ENCODE measurements at places on chromosomes 7 and 10. TPM values are rescaled to one million over a fixed set of nuclear protein-coding genes. Genes with fewer than 3 reads are reported as not detected.

DNA sequence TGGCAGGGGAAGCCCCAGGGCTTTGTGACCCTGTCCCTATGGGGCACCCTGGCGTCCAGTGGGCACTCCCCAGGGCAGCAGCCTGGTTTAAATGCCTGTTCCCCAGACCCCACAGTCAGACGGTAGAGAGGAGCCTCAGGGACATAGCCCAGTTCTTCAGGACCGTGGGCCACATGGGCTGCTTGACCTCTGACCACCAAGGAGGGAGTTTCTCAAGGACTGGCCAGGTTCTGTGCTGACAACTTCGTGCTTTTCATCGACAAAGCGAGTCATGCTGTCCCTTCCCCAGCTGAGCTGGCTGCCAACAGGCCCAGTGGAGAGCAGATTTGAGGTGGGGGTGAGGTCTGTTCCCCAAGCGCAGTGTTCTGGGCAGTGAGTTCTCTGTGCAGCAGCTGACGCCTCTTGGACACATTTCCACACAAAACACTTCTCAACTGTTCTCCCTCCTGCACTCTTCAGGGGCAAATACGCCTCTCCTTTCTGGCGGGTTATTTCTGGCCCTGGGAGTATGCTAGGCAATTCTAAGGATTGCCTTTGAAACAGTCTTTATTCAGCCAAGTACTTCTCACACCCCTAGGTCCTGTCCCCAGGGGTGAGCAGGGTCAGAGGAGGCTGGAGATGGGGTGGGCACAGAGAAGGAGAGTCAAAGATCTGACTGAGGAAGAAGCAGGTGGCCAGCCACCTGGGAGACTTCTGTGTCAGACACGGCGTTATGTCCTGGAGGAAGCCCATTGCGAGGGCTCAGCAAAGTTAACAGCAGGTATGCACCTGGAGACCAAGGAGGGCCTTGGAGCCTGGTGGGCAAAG is 57.3 kb upstream of the CAMK2B start:
- H3K36me3 ChIP-seq, result peaks cover 62% of the 10 kb centered on the region
- no peak overlapping the region for H3K27ac ChIP-seq
- no peak for DNase-seq

DNA sequence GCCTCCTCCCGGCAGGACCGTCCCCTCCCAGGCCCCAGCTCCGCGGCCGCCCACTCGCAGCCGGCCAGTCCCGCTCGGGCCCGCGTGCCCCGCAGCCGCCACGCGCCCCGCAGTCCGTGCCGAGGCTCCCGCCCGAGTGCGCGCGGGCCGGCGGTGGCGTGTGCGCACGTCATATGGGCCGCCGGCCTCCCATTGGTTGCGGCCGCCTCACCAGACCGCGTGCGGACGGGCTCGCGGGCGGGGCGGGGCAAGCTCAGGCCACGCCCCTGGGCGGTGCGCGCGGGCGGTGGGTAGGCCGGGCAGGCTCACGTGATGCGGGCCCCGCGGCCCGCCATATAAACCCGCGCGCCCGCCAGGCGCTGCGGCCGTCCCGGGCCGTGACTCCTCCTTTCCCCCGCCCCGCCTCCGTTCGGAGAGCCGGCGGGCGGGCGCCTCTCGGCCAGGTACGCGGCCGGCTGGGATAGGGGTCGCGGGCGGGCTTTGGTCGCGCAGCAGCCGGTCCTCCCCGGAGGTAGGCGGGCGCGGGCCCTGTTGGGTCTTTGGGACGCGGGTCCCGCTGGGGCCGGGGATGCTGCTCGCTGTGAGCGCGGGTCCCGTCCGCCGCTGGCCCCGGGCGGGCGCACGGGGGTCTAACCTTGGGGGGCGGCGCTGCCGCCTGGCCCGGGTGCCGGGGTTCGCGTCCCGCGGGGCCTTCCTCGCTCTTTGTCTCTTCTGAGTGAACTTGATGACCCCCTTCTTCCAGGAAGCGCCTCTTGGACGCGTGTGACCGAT is at the start of gene INSIG1:
INSIG1 (plus strand) TSS at position 362 of the 771 bp plus-strand sequence; CDS start at position 770, 408 bp downstream.
- peak within 1 kb of the TSS; percentile 91 for H3K4me3 ChIP-seq
- H3K36me3 ChIP-seq, result peaks cover 18% of the 10 kb centered on the region
- DNase-seq, result peak; percentile 94

Gene NXPH1
- total RNA-seq, result not detected

Gene NPSR1
- total RNA-seq, result not detected

DNA sequence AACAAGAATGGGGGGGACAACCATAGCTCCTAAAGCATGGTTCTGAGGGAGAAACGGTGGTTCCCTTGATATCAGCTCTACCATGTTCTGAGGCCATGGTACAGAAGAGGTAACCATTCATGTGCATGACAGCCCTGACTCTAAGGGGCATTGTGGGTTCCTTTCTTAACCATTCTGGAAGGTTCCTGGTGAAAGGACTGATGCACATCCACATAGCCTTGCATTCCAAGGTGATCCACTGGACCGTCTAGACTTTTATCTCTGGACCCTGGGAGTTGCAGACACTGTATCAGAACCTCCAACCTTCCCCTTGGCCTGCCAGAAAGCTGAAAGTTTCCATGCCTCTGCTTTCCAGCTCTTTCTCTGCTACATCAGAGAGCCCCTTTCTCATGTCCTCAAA is 344.3 kb downstream of the KCNMA1 start:
- H3K36me3 ChIP-seq, result no peaks in the 10 kb centered on the region
- no peaks in the 10 kb centered on the region for H3K4me1 ChIP-seq
- H3K27me3 ChIP-seq, result peaks cover 26% of the 10 kb centered on the region
- H3K4me3 ChIP-seq, result no peak overlapping the region
- no peak overlapping the region for H3K27ac ChIP-seq

- H3K27ac ChIP-seq, result no peak overlapping the region
- no peak for DNase-seq
- H3K4me3 ChIP-seq, result no peak overlapping the region
- H3K36me3 ChIP-seq, result peaks cover 37% of the 10 kb centered on the region
- peaks cover 11% of the 10 kb centered on the region for H3K4me1 ChIP-seq
- H3K27me3 ChIP-seq, result no peaks in the 10 kb centered on the region
Observed at GRCh38 chr7:74063223-74063641, 20.4 kb upstream of the LIMK1 start.

- H3K36me3 ChIP-seq, result no peaks in the 10 kb centered on the region
- H3K4me1 ChIP-seq, result peaks cover 94% of the 10 kb centered on the region
- H3K27ac ChIP-seq, result no peak overlapping the region
- no peak overlapping the region for H3K4me3 ChIP-seq
- DNase-seq, result no peak
Observed at GRCh38 chr7:131021460-131021859, 287.5 kb upstream of the KLF14 start.

GRCh38 chr10:6833458-6834011 is 253.5 kb upstream of the PRKCQ start:
- no peaks in the 10 kb centered on the region for H3K4me1 ChIP-seq
- H3K27ac ChIP-seq, result no peak overlapping the region
- no peak overlapping the region for H3K4me3 ChIP-seq
- H3K27me3 ChIP-seq, result no peaks in the 10 kb centered on the region
- H3K36me3 ChIP-seq, result no peaks in the 10 kb centered on the region

Gene RBP3
- total RNA-seq, result not detected

DNA sequence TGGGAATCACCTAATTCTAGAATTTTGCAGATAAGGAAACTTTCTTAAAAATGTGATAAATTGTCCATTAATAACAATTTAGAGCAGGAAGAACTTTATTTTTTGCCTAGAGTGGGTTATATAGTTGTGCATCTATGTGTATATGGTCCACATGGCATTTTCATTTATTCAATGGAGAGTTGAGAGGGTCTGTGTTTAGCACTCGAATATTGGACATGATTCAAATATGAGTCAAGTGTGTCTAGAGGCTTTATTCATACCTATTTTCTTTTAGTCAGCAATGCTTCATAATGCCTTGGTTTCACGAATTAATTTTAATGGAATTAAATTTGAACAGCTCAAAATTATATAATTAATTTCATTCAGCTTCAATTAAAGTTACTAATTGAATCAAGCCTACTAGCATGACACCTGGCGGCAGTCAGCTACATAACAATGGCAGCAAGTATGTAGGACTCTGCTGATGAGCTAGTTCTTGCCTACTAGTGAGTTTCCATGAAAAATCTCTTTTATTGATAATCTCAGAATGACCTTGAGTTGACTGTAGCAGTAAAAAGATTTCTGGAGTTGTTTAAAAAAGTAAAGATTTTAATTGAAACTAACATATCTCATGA is 17.7 kb downstream of the MDFIC start:
- no peak for DNase-seq
- peaks cover 6% of the 10 kb centered on the region for H3K36me3 ChIP-seq
- no peaks in the 10 kb centered on the region for H3K27me3 ChIP-seq
- H3K4me1 ChIP-seq, result peaks cover 38% of the 10 kb centered on the region
- H3K27ac ChIP-seq, result no peak overlapping the region

- H3K36me3 ChIP-seq, result no peaks in the 10 kb centered on the region
- DNase-seq, result no peak
- no peak overlapping the region for H3K4me3 ChIP-seq
- no peaks in the 10 kb centered on the region for H3K4me1 ChIP-seq
- no peaks in the 10 kb centered on the region for H3K27me3 ChIP-seq
- H3K27ac ChIP-seq, result no peak overlapping the region
Observed at GRCh38 chr7:91306266-91306665, 42.0 kb downstream of the FZD1 start.

Gene SLC39A12
- total RNA-seq, result not detected

GRCh38 chr10:75108684-75109458 is 2.6 kb upstream of the SAMD8 start:
- peak; percentile 28 for DNase-seq
- H3K36me3 ChIP-seq, result no peaks in the 10 kb centered on the region
- H3K27ac ChIP-seq, result peak overlapping the region; percentile 97
- no peak overlapping the region for H3K4me3 ChIP-seq
- H3K27me3 ChIP-seq, result no peaks in the 10 kb centered on the region

DNA sequence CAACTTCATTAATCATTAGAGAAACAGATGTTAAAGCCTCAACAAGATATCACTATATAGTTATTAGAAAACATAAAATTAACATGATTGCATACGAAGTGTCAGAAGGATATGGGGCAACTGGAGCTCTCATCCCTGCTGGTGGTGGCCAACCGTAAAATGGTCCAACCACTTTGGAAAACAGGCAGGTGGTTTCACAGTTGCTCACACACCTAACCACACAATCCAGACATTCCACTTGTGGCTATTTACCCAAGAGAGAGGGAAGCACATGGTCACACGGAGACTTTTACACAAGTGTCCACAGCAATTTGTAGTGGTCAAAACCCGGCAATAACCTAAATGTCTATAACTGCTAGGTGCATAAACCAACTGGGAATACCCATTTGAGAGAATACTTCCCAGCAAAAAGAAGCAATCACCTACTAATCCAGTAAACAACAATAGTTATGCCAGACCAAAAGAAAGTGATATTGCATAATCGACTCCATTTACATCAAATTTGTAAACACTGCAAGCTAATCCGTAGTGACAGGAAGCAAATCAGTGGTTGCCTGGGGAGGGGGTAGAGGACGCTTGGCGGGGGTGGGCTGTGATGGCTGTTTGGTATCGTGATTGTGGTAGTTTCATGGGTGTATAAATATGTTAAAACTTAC is 91.8 kb downstream of the LARP4B start:
- no peak overlapping the region for H3K27ac ChIP-seq
- no peak for DNase-seq
- H3K27me3 ChIP-seq, result no peaks in the 10 kb centered on the region
- H3K36me3 ChIP-seq, result peaks cover 79% of the 10 kb centered on the region
- H3K4me3 ChIP-seq, result no peak overlapping the region
- H3K4me1 ChIP-seq, result peaks cover 3% of the 10 kb centered on the region

Gene ADAMTS14
- total RNA-seq, result 0.92 TPM

DNA sequence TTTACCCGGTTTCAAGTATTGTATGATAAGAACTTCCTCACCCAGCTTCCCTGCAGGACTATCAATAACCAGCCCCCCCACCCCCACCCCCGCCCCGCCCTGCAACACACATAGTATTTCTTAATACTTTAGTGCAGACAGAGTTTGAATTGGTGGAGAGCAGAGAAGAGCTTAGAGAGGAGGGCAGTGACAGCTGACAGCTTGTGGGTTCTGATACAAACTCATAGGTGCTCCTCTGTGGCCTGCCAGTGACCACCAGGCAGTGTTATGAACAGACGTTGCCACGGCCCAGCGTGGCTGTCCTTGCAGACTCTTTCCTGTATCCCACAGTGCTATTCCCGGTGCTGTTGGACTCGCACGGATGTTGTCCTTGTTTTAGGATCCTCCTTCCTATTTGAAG is 186.9 kb upstream of the ADO start:
- no peak overlapping the region for H3K4me3 ChIP-seq
- H3K27me3 ChIP-seq, result no peaks in the 10 kb centered on the region
- no peaks in the 10 kb centered on the region for H3K4me1 ChIP-seq
- no peak for DNase-seq
- H3K27ac ChIP-seq, result peak overlapping the region; percentile 74

DNA sequence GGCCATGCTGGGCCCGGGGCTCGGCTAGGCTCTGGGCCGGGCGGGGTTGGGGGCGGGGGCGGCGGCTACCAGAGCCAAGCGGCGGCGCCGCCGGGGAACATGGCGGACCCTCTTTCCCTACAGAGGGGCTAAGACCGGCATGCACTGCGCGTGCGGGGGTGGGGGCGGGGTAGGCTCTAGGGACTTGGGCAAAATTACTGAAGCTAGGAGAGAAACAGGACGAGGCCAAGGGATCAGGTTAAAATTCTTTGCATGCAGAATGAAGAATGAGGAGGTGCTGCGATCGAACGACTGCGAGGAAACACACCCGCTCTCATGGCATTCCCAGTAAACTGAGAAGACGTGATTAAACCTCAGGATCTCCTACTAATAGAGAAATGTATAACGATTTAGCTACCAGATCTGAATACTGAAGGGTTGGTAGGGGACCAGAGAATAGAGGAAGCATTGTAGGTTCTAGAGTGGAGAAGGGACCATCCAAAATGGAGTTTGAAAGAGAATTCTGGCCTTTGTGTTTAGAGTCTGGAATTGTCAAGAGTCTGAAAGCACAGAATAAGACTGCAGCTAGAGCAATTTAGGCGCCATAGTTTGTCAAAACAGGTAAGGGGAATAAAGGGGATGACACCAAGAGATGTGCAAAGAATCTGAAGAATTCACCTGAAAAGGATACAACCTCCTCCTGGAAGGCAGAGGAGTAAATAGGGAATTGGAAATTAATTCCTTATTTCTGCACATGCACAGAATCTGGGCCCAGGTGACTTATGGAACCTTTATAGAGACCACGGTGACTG is at the start of gene PPP3CB:
PPP3CB (minus strand) TSS at position 141 of the 791 bp plus-strand sequence; CDS start at position 6, 135 bp downstream.
- H3K4me1 ChIP-seq, result peaks cover 41% of the 10 kb centered on the region
- peak; percentile 95 for DNase-seq
- peak within 1 kb of the TSS; percentile 98 for H3K27ac ChIP-seq
- peaks cover 23% of the 10 kb centered on the region for H3K36me3 ChIP-seq

- DNase-seq, result no peak
- no peak overlapping the region for H3K27ac ChIP-seq
- H3K36me3 ChIP-seq, result no peaks in the 10 kb centered on the region
- H3K4me3 ChIP-seq, result no peak overlapping the region
- H3K4me1 ChIP-seq, result peaks cover 7% of the 10 kb centered on the region
- H3K27me3 ChIP-seq, result no peaks in the 10 kb centered on the region
Observed at GRCh38 chr10:75098902-75099673, 12.4 kb upstream of the SAMD8 start.

Gene HNRNPA2B1
- total RNA-seq, result 364 TPM

Gene TET1
- 3.8 TPM for total RNA-seq

- no peaks in the 10 kb centered on the region for H3K27me3 ChIP-seq
- H3K27ac ChIP-seq, result peak overlapping the region; percentile 85
- H3K4me3 ChIP-seq, result no peak overlapping the region
- H3K4me1 ChIP-seq, result peaks cover 17% of the 10 kb centered on the region
- no peaks in the 10 kb centered on the region for H3K36me3 ChIP-seq
- no peak for DNase-seq
Observed at GRCh38 chr10:122014652-122015248, 25.8 kb downstream of the TACC2 start.

Data from heart right ventricle (tissue), 16 donors.